Dermis blood vessel endothelial cell (primary cell): ENCODE measurements at places on chromosomes 2 and 18. TPM values are rescaled to one million over a fixed set of nuclear protein-coding genes. Genes with fewer than 3 reads are reported as not detected.

DNA sequence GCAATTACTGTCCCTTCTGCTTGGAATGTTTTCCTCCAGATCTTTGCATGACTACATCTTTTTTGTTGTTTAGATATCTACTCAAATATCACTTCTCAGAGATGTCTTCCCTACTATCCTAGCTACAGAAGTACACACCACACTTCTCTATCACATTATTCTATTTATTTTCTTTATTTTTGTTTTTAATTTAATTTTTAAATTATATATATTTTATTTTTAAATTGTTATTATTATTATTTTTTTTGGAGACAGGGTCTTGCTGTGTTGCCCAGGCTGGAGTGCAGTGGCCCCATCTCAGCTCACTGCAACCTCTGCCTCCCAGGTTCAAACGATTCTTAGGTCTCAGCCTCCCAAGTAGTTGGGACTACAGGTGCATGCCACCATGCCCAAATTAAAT, 106.7 kb downstream of the TAF4B start:
- DNase-seq = no peak

Gene SLC9A2
- total RNA-seq = not detected in 2 replicates

Gene TMEM37
- 0.05 and 0.51 TPM in 2 replicates for total RNA-seq

- no peak for DNase-seq
Observed at GRCh38 chr18:10296491-10296890, 157.9 kb upstream of the APCDD1 start.

Gene TXNDC2
- 0.05 TPM in 1 of 2 replicates, not detected in the other for total RNA-seq

DNA sequence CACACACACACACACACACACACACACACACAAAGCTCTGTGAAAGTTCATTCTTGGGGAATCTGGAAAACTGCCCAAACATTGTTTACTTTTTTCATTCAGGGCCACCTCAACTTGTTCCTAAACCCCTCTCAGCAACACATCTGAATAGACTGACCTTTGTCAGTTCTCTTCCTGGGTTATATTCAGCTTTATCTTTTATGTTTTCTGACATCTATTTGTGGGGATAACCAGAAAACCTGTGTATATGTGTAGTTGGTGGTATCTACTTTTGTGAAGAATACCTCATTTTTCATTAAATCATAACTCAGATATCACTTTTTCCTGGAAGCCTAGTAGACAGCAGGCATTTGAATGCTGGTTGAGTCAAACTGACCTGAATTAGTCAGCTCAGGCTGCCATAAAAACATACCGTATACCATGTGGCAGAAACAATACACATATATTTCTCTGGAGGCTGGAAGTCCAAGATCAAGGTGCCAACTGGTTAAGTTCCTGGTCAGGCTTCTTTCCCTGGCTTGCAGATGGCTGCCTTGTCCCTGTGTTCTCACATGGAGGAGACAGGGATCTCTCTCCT, 11.0 kb upstream of the RNF144A start:
- DNase-seq = no peak

DNA sequence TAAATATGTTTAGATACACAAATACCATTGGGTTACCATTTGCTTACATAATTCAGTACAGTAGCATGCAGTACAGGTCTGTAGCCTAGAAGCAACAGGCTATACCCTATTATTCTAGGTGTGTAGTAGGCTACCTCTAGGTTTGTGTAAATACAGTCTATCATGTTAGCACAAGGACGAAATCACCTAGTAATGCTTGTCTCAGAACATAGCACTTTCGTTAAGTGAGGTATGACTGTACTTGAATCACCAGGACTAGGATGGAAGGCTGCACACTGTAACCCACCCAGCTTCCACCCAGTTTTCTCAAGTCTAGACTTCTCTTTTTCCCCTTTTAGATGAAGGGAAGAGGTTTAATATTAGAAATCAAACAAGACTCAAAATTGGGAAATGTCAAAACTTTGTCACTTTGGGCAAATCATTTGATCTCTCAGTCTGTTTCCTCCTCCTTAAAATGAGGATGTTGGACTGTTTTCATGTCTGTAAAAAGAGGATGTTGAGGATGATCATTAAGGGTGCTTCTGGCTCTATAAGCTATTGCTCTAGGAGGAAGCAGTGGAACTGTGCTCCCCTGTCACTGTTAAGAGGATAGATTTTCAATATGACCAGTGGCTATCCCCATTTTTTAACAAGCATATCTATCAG, 3.7 kb upstream of the SOCS6 start:
- no peak for DNase-seq

- DNase-seq = no peak
Observed at GRCh38 chr2:2777213-2777612, 446.1 kb upstream of the MYT1L start.

DNA sequence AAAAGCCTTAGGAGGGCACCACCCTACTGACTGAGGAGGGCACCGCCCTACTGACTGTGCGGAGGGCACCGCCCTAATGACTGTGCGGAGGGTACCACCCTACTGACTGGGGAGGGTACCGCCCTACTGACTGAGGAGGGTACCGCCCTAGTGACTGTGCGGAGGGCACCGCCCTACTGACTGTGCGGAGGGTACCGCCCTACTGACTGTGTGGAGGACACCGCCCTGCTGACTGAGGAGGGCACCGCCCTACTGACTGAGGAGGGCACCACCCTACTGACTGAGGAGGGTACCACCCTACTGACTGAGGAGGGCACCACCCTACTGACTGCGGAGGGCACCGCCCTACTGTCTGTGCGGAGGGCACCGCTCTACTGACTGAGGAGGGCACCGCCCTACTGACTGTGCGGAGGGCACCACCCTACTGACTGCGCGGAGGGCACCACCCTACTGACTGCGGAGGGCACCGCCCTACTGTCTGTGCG, 150.2 kb upstream of the NFATC1 start:
- no peak for DNase-seq

DNA sequence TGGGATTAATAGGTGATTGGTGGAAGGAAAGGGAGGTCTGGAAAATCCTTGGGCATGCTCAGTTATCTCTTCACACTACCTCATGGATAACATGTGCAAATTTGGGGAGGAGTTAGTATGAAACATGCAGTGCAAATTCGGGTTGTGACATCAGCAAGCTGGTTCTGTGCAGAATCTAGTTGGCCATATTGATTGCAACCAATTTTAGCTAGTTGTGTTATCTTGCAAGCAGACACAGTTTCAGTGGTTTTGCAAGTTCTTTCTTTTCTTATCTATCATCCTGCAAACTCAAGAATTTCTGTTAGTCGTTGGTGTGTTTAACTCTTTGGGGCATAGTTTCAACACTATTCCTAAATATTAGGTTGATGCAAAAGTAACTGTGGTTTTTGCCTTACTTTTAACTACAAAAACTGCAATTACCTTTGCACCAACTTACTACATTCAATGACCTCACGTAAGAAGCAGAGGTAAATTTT, 135.4 kb downstream of the PTH2R start:
- DNase-seq = no peak

GRCh38 chr2:20370191-20370590, 19.5 kb upstream of the PUM2 start:
- no peak for DNase-seq

Gene SERTAD2
- total RNA-seq = 6.6 and 9.5 TPM in 2 replicates

DNA sequence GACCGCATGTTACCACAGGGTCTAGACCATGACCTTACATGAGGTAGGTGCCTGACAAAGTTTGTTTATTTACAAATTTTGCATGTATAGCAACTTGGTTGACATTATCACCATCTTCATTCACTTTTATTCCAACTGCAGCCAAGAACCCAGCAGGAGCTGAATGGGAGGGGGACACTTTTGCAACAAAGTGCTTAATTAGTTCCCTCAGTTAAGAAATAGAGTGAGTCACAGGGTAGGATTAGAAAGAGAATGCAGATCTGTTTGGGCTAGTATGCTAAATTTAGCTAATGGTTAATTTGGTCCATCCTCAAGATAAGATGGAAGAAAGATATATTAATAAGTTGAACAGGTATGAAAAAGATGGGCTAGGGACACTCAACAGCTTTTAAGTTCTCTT, 678.9 kb downstream of the ARHGAP15 start:
- no peak for DNase-seq

DNA sequence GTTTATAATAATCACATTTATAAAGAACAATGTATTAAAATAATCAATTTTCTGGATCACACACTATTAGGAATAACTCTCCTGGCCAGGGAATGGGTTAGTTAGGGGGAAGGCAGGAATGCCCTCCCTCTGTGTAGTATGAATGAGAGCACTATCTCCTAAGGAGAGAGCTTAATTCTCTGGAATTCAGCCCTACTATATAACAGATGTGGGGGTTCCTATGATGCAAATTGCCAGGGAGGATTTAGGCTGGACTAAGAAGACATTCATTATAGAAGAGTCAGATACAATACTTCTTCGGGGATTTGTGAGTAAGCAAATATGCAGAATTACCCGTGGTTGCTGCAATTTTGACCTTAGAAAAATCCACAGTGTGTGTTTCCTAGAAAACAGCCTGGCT, 250.1 kb upstream of the VRK2 start:
- no peak for DNase-seq

Gene DOK6
- under 0.01 and 1.0 TPM in 2 replicates for total RNA-seq

DNA sequence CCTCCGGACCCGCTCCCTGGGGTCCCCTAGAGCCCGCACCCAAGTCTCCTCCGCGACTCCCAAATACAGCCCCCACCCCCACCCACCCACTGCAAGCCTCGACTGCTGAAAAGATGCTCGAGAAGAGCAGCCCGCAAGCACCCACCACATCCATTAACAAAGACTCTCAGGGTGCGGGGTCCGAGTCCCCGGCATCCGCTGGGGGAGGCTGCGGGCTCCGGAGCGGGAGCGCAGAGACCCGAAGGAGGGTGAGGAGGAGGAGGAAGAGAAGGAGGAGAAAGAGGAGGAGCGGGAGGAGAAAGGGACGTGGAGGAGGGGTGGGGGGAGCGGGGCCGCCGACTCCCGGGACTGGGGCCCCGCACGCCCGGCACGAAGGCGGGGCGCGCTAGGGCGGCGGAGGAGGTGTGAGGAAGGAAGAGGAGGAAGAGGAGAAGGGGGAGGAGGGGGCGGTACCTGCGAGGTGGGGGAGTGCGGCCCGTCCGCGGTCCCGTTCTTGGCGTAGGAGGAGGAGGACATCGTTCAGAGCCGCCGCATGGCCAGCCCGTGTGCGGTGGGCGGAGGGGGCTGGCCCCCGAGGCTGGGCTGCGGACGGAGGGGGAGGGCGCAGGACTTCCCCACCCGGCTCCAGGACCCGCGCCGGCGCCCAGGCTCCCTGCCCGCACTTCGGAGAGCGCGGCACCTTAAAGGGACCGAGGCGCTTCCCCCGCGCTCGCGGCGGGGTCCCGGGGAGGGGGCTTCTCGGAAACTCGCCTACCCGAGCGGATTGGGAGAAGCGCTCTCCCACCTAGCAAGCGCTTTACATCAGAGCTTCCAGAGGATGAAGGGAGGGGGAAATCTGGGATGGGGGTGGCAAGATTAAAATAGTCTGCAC, at the start of gene CACNB4:
Gene CACNB4 (minus strand): TSS at position 549 of the 871 bp plus-strand sequence.
- DNase-seq = peak; percentile 2

DNA sequence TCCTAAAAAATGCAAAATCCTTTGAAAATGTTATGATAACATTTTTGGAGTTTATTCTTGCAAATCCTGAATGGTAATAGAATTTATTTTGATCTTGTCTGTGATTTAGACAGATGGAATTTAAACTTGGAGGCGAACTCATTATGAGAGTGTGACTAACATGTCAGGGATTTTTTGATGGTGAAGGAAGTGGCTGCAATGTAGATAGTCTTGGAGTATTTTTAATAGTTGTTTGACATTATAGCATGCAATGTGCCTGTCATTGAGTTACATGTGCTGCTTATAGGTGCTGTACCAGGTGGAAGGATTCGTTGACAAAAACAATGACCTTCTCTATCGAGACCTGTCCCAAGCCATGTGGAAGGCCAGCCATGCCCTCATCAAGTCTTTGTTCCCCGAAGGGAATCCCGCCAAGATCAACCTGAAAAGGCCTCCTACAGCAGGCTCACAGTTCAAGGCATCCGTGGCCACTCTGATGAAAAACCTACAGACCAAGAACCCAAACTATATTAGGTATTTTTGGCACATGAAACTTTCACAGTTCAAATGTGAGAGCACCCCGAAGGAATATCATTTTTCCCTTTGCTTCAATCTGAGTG, 141.8 kb downstream of the MYO1B start:
- peak; percentile 77 for DNase-seq

DNA sequence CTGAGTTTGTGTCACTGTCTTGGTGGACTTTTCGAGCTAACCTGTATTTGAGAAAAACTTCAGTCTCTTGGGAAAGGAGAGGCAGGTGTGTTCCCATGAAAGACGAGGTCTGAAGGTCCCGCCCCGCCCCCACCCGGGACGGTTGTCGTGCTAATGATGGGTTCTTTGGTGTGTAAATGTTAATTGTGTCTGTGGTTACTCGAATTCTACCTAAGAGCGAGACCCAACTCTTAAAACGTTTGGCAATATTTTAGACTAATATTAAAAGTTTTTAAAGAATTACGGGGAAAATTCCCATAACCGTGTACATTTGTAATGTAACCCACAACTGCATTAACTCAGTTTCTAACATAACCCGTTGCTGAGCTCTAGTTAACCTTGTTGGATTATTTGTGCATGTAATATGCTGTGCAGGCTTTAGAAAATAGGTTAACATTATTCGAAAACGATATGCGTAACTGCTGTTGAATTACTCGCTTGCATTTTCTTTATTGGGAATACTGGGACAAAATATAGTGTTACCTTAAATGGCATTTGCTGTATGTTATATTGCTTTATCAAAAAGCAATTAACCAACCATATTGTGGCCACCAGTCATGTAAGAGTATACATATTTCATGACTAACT, 833 bp downstream of the EPB41L5 start:
- DNase-seq = no peak

GRCh38 chr18:79785831-79786230, 11.9 kb upstream of the KCNG2 start:
- no peak for DNase-seq

DNA sequence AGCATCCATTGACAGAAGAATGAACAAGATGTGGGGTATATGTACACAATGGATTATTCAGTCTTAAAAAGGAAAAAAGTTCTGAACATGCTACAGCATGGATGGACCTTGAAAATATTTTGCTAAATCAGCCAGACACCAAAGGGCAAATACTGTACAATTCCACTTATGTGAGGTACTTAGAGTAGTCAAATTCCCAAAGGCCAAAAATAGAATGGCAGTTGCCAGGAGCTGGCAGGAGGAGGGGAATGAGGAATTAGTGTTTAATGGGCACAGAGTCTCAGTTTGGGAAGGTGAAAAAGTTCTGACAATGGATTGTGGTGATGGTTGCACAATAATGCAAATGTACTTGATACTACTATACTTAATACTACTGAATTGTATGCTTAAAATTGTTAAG, 193.2 kb downstream of the MBD2 start:
- DNase-seq = no peak

Gene EVA1A
- total RNA-seq = 66.7 and 90.5 TPM in 2 replicates

- no peak for DNase-seq
Observed at GRCh38 chr18:29034113-29034856, 857.4 kb upstream of the CDH2 start.

Gene TPO
- total RNA-seq = not detected in 2 replicates

- DNase-seq = peak; percentile 56
Observed at GRCh38 chr2:37614061-37614738, 57.2 kb downstream of the CDC42EP3 start.

- peak; percentile 69 for DNase-seq
Observed at GRCh38 chr2:182283512-182283911, 143.3 kb downstream of the PDE1A start.

- no peak for DNase-seq
Observed at GRCh38 chr18:31596081-31596872, 4.6 kb downstream of the TTR start.

Gene COL5A2
- total RNA-seq = 72.6 and 87.1 TPM in 2 replicates

GRCh38 chr2:106978647-106979046, 92.7 kb upstream of the ST6GAL2 start:
- DNase-seq = no peak

GRCh38 chr2:8098476-8099266, 583.2 kb upstream of the ID2 start:
- no peak for DNase-seq

- peak; percentile 54 for DNase-seq
Observed at GRCh38 chr2:221527776-221528309, 44.3 kb downstream of the EPHA4 start.
